ENCODE measurements at places on chromosomes 7 and 10.

DNA sequence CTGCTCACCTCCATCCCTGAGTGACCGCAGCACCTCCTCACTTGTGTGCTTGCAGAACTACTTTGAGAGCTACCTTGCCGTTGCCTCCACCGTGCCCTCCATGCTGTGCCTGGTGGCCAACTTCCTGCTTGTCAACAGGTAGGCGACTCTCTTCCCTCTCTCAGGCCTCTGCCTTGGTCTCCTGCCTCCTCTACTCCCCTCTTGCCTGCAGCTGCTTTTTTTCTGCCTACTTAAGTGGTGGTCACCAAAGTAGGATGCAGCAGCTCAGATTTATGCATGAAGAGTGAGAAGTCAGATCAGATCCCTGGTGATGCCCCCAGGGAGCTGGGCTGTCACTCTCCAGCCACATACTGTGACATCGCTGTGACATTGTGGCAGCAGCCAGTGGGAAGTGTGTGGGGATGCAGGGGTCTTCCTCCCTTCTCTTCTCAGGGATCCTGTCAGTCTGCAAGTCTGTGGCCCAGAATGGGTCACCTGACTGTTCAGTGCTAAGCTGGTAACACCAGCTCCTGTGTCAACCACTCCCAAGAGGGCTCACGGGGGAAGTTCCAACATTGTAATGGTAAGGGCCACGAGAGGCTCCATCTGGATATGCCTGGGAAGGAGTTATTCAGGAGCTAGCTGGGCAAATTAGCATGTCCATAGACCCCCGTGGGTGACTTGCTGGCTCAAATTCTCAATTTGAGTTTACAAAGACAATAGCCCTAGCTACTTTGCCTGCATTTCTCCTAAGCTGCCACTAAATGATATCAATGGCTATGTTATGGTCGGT, 25.3 kb downstream of the SLC29A3 start:
- no peak for DNase-seq

GRCh38 chr10:131947631-131948347, 33.9 kb downstream of the BNIP3 start:
- DNase-seq: no peak

DNA sequence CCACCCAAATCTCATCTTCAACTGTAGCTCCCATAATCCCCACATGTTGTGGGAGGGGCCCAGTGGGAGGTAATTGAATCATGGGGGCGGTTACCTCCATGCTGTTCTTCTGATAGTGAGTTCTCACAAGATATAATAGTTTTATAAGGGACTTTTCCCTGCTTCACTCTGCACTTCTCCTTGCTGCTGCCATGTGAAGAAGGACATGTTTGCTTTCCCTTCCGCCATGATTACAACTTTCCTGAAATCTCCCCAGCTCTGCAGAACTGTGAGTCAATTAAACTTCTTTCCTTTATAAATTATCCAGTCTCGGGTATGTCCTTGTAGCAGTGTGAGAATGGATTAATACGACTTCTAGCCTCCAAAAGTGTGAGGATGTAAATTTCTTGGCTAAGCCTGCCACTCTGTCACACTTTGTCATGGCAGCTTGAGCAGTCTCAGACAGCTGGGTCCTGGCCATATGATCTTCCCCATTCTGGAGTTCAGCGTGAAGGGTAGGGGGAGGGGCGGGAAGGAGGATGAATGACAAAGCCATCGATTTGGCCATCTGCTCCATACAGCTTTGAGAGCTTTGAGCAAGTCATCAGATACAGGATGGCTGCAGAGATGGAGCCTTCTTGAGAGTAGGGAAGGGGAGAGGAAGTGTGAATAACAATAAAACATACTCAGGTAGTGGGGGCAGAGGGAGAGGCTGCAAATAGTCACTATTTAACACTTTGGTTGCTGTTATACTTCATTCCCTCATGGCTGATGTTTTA, 19.1 kb upstream of the INPP5F start:
- no peak for DNase-seq

GRCh38 chr7:137961200-137962177, 40.4 kb downstream of the CREB3L2 start:
- DNase-seq: no peak

DNA sequence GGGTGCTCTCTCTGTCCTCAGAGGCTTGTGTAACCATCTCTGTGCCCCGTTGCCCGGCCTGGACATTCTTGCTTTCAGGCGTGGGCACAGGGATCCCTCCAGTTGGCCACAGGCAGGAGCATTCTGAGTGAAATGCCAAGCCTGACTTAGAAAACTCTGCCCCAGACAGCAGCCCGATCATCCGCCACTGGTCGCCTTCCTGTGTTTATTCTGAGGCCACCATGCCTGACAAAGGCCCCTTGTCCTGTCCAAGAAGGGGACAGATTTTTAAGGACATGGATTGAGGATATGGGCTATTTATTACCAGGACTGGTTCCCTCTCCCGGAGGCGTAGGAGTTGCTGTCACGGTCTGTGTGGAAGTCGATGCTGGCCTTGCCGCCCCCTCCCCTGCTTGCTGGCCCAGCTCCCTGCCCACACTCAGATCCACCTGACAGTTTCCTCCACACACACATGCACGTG, 54.3 kb downstream of the SPOCK2 start:
- DNase-seq: no peak

GRCh38 chr7:6306471-6306870, 34.0 kb upstream of the CYTH3 start:
- DNase-seq: no peak

GRCh38 chr7:141276031-141276430, 202.2 kb downstream of the TMEM178B start:
- no peak for DNase-seq

Data from cortex of kidney (tissue), 1 donor.